GOT3 (cell line): ENCODE measurements at places on chromosomes 11 and 22.

DNA sequence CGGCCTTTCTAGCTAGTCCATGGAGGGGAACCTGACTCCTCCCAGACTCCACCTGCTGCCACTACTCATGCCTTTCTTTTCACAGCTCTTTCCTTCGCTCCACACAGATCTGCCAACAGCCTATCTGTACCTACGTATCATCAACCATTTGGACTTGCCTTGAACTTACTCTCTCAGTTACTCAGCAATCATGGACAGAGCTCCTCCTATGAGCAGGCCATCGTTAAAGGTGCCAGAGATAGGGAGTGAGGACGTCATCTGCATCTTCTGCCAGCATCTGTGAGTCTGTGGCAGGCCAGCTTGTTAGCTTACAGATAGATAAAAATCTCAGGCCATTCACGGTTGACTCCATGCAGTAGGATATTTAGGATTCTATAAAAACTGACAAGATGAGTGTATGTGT lies 162.9 kb upstream of the ZBED5 start:
- DNase-seq, result no peak

GRCh38 chr11:62725646-62726045 lies 1.6 kb downstream of the HNRNPUL2 start:
- no peak for DNase-seq

- no peak for DNase-seq
These were observed 11.9 kb downstream of the CRTAM start for GRCh38 chr11:122850076-122850631.

DNA sequence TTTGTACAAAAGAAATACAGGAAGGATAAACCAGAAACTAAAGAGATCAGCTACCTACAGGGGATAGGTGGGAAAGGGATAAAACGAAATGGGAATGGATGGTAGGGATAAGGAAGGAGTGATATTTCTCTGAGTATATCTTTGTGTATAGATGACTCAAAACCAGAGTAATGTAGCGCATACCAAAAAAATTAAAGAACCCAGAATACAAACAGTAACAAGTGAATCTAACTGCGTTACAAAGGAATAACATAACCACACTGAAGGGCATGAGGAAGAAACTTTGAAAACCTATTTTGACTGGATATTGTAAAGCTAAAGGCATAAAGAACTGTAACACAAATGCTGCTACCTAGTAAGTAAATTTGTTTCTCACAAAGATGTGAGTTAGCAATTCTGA lies 37.9 kb downstream of the MAPK1 start:
- DNase-seq, result no peak

DNA sequence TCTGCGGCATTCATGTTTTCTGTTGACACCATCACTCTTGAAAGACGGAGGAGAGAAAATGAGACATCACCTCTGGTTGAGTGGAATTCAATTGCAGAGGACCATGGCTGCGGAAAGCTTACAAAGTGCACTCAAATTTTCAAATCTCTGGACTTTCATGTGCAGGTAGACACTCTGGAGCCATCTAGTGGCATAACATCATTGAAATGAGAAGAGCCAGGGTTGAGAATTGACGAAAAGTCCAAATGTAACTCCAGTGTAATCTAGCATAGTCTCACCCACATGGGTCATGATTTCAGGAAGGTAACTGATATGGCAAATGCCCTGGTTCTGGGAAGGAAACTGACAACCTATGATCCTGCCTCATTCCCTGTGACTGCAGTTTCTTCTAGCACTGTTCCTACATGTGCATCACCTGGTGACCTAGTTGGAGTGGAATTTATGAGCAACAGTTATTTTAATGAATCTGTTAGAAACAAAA lies 687.8 kb downstream of the KCNA4 start:
- DNase-seq, result no peak

- DNase-seq, result no peak
These were observed 1.6 kb downstream of the MCAM start for GRCh38 chr11:119315131-119316015.

DNA sequence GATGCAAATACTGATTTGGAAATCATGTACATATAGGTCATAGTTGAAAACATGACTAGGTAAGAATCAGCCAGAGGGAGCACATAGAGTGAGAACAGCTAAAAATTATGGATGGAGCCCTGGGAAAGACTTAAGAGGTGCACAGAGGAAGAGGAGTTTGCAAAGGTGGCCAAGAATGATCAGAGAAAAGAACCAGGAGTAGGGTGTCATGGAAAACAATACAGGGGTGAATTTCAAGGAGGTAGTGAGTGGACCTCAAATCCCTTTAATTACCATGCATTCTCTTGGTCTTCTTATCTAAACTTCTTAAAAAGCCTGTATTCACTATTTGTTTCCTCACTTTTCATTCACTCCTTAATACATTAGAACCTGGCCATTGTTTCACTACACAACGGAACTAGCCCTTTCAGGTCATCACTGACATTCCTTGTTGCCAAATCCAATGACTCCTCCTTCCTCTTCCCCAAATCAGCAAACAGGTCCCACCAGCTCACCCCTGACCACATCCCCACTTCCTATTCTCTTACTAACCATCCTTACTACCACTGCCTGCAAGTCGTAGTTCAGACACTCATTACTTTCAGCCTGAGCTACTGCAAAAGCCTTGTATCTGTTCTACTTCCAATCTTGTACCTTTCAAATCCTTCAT lies 22.6 kb downstream of the BUD13 start:
- no peak for DNase-seq

DNA sequence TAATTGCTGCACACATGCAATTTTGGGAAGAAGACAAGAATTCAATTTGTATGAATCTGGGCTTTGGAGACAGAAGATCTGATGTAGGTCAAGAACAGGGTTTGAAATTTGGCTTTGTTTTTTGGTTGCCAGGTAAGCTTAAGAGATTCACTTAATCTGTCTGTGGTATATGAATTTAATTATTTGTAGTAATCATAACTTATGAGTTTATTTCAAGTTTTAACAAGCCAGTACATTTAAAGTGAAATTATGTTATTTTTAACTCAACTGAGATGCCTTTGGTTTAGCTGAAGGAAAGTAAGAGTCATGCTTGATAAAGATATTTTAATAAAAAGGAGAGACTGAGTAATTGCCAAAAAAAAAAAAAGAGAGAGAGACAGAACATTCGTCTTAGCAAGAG lies 384.1 kb downstream of the LUZP2 start:
- DNase-seq, result no peak
